NCI-H187 (cell line): ENCODE measurements at places on chromosomes 1 and 21.

- DNase-seq: no peak
Observed at GRCh38 chr1:65265296-65265650, 44.1 kb upstream of the DNAJC6 start.

GRCh38 chr1:107436552-107437241 is 295.9 kb downstream of the NTNG1 start:
- DNase-seq: no peak

DNA sequence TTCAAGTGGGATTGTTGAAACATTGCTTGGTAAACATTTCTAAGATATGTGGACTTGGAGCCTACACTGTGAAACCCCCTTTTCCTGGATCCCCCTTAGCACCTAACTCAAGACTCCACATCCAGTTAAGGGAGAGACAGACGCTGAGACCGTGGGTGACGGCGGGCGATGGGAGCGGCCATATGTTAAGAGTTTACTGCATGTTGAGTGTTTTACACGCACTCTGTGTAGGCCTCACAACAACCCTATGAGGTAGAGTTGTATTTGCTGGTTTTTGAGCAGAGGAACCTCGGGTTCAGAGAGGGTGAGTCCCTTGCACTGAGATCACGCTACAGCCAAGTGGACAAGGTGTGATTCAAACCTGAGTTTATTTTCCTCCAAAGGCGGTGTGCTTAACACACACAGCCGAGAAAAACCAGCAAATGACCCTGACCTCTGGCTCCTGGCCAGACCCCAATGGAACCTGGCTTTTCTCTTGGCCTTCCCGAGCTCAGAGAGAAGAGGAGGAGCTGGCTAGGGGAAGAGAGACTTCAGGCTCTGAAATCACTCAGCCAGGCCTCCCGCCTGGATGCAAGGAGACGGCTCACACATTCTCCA is 46.9 kb upstream of the GOLT1A start:
- no peak for DNase-seq

GRCh38 chr1:145846201-145846612 is 777 bp downstream of the NUDT17 start:
- DNase-seq: no peak

DNA sequence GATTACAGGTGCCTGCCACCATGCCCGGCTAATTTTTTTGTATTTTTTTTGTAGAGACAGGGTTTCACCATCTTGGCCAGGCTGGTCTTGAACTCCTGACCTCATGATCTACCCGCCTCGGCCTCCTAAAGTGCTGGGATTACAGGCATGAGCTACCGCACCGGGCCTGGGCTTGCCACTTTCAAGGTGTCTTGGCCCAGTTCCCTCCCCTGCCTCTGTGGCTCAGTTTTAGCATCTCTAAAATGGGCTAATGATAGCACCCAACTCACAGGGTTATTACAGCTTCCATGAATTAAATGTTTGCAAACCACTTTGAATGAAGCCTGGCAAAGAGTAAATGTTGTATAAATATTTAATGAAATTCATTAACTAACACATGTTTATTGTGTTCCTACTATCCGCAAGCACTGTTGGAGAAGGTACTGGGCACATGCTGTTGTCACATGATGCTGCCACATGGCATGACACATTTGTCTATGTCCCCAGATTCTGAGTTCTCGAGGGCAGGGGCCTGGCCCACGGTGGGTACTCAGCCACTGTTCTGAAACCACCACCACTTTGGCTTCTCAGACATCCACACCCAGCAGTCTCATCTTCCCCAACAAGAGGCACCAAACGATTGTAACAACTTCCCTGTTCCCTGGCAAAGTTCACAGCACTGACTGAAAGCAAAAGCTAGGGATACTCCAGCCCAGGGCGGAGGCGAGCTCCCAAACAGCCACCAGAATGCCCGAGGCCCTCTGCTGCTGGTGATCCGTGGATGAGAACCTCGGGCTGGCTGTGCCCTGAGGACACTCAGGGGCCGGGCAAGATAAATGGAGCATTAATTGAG is 9.7 kb downstream of the IFFO2 start:
- DNase-seq: no peak

DNA sequence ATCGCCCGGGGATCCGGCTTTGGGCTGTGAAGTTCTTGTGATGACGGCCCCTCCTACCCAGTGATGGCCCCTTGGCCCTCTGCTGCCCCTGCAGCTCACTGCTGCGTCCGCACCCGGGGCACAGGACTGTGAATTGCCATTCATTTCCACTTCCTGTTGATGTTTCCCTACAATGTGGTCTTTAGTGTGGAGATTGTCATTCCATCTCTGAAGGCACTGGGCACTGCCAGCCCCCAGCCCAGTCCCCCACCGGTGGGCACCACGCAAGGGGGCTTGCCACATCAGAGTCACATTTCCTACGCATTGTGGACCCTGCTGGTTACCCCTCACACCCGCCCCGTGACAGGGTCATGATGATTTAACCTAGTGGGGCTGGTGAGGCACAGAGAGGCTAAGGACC is 2.5 kb upstream of the MX2 start:
- no peak for DNase-seq

GRCh38 chr1:231053493-231054162 is 13.6 kb upstream of the FAM89A start:
- DNase-seq: no peak

DNA sequence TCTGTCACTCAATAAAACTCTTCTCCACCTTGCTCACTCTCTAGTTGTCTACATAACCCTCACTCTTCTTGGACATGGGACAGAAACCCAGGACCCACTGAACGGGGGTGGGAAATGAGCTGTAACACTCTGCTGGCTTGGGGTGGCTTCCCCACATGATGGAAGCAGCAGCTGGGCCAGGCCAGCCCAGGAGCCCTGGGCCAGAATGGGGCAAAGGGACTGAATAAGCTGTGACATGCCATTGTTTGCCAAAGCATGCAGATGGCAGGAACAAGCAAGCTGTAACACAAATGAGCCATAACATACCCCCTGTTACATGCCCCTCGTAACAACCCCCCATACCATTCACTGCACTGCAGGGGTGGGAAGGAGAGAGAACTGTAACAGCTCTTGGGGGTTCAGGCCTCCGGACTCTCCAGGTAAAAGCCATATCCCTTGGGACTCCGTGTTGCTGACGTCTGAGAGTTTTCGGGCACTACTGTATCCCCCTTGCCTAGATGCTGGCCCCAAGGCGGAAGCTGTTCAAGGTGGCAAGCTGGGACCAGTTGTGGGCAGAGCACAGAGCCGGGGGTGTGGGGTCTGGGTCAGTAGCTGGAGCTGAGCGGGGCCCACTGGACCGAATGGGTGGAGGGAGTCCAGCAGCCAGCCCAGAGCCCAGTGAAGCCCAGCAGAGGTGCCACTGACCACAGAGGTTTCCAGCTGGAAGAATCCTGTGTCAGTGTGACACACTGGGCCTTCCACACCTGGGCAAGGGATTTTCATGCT is 56.1 kb upstream of the DMRTB1 start:
- DNase-seq: no peak

DNA sequence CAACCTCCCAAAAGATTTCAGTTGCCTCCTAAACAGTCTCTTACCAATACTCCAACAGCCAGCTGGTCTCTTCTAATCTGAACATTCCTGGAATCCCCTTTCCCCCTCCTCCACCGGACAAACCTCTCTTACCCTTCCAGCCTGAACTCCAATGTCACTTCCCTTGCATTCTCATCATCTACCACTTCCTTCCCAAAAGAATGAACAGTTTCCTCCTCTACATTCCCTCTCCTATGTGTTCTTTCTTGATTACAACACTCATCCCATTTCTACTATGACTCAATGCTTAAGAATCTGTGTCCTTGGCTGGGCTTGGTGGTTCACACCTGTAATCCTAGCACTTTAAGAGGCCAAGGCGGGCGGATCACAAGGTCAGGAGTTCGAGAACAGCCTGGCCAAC is 417.1 kb downstream of the SETD4 start:
- no peak for DNase-seq

DNA sequence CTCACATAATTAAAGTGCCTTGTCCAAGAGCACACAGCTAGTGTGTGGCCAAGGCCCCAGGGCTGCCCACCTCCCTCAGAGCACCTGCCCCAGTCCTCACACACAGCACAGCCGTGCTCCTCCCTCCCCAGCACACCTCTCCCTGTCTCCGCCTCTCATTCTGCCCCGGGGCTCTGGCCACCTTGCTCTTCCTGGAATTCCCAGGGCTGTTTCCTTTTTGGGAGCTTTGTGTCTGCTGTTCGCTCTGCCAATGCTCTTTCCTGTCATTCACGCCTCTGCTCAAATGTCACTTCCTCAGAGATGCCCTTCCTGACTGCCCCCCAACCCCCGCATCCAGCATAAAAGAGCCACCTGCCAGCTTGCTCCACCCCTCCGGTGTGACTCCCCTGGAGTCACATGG is 13.3 kb downstream of the SLC6A17 start:
- no peak for DNase-seq

GRCh38 chr1:9253004-9253403 is 18.4 kb downstream of the H6PD start:
- no peak for DNase-seq

DNA sequence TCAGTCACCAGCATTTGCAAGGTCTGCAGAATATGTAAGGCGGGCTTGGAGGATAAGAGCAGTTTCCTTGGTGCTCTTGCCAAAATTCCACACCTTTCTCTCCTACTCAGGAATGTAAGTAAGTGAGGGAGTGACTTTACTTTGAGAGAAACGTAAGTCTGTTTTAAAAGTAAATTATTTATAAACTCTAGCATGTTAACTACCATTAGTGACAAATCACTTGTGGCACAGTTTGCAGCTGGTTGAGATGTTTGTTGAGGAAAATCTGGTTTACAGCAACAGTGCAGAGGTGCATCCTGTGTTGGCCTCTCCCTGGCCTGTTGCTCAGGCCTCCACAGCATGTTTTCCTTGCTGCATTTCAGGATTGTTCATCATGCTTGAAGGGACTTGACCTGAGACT is 8.5 kb downstream of the CGN start:
- no peak for DNase-seq

GRCh38 chr1:24964811-24965570 is 34.9 kb upstream of the RUNX3 start:
- DNase-seq: no peak

DNA sequence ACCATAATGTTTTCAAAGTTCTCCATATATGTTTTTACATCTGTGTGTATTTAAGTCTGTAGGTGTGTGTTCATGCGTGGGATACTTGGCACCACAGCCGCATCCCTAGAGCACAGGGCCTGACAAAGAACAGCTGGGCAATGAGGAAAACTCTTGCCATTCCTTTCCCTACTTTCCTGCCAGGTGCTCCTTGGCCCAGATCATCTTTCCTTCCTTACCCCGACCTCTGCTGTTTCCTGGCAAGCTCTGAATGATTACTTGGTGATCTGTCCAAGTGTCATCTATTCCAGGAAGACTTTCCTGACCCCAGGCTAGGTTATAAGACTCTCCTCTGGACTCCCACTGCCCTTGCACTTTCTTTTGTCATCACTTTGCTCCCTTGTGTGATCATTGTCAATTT is 123.6 kb downstream of the ELAVL4 start:
- no peak for DNase-seq

DNA sequence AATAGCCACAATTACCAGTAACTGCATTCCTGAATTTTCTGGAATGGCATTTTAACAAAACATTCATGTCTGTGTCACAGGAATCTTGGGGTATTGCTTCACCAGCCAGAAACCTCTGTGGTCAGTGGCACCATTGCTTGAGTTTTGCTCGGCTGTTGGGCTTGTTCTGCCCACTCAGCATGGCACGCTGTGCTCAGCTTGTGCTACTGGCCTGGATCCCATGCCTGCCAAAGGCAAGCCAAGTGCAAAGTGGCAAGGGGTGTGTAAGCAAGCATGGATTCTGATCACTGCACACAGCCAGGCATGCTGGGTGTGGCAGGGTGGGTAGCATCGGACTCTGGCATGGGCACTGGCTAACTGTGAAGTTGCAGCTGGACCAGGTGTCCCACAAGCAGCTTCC is 1150.9 kb downstream of the MRPL39 start:
- no peak for DNase-seq

DNA sequence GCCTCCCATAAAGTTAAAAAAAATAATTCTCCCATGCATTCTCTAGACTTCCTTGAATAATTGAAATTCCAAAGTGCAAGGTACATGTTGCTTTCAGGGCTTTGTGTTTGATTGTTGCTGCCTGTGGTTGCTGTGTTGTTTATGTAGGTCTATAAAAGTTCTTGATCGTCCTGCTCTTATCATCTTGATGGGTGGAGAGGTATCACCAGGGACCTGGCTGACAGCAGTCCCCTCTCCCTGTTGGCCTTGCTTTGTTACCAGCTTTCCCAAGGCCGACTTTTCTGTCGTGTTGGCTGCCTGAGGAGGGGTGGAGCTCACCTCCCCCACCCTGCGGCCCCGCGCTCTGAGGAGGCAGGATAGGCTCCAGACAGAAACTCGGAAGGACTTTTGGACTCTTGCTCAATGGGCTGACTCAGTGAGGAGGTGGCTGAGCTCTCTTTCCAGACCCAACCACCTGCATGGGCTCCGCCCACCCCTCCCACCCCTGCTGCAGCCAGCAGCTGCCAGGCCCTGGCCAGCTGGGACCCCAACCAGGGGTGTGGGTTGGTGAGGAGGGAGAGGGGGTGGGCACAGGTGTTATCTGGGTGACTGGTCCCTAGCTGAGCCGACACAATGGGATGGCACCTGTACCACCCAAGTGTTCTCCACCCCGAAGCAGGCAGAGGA is 2.0 kb downstream of the INAVA start:
- DNase-seq: no peak

DNA sequence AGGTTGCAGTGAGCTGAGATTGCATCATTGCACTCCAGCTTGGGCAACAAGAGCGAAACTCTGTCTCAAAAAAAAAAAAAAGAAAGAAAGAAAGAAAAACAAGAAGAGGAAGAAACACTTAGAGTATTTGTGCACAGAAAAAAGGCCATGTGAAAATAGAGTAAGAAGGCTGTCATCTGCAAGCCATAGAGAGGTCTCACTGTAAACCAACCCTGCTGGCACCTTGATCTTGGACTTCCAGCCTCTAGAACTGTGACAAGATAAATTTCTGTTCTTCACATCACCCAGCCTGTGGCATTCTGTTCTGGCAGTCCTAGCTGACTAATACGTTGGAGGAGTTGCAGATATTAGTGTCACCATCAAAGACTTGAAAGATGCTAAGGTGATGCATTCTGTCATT is 12.1 kb upstream of the ZDHHC18 start:
- no peak for DNase-seq

DNA sequence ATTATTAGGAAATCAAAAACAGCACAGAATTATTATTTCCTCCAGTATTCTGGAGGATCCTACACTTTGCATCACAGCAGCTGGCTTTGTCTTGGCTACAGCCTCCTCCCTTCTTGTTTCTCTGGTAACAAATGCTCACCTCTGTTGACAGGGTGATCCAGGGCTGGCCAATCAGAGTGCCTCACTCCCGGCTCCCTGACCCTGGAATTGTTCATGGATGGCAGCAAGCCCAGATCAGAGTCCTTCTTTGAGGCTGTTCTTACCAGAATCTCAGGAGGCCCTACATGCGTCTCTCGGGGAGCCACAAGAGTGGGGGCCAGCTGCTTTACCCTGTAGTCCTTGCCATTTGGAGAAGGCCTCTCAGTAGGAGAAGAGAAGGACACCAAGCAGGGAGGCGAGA is 48.4 kb upstream of the IGSF5 start:
- no peak for DNase-seq

DNA sequence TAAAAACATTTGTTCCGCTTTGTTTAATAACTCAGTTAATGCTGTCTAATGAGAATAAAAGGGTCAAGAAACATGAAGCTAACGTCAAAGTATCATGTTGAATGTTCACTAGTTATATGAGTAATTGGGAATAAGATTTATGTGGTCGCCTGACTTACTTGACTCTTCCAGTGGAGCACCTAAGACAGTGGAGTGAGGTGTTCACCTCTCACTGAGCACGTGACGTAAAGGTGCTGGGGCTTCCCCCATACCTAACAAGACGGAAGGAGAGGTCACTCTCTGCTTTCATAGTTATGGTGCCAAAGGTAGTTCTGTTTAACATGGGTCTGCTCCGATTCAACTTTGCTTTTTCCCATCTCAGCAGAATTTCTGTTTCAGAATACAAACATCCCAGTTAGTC is 686 bp downstream of the KMO start:
- no peak for DNase-seq
